ENCODE measurements at places on chromosomes 11 and 22.

DNA sequence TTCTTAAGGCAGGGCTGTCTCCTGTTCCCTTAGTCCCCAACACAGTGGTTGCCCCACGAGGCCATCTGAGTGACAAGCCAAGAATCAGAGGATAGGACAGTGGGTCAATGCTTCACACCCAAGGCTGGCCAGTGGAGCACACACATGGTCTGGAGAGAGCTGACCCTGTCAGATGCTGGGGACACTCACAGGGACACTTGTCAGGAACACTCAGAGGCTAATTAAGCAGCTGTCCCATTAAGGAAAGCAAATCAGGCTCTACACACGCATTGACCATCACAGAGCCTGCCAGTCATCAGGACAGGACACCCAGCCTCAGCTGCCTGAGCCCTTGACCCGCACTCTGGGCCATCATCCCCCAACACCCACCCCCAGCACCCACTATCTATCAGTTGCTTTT is 18.2 kb downstream of the GDPD5 start:
- peak; percentile 32 for DNase-seq

GRCh38 chr11:8206251-8207079 is 37.6 kb upstream of the RIC3 start:
- DNase-seq, result peak; percentile 91

DNA sequence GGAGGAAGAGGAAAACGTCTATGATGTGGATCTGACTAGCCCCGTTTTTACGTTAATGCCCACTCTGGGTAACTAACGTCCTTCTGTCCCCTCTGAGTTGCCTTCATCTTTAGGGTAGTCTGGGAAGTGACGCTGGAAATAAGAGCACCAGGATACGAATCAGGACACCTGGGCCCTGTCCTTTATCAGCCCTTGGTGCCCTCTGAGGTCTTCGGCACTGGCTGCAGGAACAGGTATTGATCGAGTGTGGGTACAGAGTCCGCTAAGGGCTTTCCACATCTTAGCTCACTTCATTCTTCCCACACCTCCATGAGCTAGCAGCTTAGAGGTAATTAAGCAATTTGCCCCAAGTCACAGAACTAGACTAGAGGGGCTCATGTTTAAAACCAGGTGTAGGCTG is 223.8 kb downstream of the DBX1 start:
- DNase-seq, result no peak

- no peak for DNase-seq
Observed at GRCh38 chr22:46524203-46524740, 13.1 kb downstream of the CELSR1 start.

- no peak for DNase-seq
Observed at GRCh38 chr22:32752816-32753520, 48.5 kb upstream of the TIMP3 start.

GRCh38 chr11:57072640-57073039 is 83.9 kb downstream of the OR5AK2 start:
- DNase-seq, result no peak

DNA sequence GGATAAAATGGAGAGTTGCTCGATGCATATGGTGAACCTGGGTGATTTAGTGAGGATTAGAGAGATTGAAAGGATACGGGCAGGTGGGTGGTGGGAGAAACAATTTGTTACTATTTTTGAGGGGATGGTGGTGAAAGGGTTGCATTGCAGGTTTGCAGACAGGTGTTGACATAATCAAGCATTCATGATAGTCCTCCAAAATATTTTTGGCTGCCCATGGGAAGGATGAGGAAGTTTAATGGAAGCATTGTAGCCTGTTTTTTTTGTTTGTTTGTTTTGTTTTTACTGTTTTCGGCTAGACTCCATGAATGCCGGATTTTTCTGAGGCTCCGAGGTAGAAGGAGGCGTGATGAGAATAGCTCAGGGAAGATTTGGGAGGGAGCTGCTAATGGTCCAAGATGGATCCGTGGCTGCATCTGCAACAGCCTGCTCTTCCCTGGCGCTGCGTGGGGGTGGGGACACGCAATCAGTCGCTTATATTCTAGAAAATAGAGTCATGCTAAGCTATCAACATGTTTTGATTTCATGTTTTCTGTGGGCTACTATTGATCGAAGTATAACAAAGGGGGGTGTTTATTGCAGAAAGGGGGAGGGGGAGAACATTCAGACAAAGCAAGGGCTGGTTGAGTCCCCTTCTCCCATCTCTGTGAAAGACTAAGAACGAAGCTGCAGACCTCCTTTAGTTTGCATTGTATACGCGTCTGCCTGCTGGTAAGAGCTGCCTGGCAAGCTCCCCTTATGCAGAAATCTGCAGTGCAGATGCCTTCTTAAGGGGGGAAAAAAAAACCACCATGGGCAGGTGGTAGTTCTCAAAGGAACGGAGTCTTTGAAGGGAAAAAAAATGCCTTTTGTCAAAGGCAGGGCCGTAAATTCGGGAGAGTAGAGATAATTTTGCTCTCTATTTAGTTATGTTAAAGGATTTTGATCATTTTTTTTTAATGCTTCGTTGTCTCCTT is 1.0 kb downstream of the RTN3 start:
- DNase-seq, result peak; percentile 51

DNA sequence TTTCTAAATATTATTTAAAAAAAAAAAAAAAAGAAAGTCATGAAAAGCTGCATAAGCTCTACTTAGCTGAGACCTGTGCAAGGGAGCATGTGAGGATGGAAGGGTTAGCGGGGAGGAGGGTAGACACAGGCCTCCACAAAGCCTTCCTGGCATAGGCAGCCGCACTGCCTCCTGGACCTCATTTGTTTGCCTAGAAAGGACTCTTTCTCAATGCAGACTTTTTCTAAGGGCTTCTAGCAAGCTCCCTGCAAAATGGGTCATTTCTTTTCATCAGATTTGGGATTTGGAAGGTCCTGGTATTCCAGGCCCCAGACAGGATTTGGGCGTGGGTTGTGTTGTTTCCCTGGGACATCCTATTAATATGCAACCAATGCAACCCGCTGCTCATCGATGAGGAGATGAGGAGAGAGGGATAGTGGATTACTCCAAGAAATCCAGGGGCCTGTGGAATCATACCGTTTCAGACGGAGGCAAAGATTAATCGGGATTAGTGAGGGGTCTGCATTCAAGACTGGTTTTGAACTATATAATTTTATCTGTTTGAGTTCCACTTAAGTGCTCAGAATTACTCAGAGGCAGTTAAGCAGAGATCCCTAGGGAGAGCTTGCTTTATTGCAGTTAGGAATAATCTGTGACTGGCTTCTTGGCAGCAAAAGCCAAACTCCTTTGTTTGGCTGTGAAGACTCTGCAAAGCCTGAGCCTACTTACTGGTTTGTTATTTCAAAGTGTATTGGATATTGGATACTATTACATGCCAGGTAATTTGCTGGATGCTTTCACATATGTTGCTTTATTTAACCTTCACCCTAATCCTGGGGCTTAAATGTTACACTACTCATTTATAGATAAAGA is 106.9 kb upstream of the NAV2 start:
- no peak for DNase-seq

DNA sequence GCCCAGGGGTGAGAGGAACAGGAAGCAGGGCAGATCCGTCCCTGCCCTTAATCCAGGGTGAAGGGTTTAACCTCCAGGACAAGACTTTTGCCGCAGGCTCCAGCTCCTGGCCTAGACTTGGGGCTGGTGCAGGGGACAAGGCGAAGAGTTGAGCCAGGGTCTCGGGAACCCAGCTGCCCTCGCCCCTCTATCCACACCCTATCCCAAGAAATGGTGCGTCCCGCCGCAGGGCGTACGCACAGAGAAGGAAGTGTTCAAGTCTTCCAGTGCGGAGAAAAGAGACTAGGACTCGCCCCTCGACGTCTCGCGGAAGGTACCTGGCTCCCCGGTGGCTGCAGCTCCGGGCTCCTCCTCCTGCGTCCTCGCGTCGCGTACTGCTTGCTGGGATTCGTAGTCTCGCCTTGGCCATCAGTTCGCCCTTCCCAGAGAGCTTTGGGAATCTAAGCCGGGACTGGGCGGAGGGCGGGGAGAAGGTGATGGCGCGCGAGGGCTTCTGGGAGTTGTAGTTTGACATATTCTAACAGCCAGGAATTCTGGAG is at the start of gene ZMAT5:
TSS of gene ZMAT5 (minus strand) at position 376 of the 539 bp plus-strand sequence. CDS start 18,463 bp downstream, outside the sequence.
- peak; percentile 97 for DNase-seq

- no peak for DNase-seq
Observed at GRCh38 chr22:41541484-41541883, 2.8 kb downstream of the POLR3H start.

DNA sequence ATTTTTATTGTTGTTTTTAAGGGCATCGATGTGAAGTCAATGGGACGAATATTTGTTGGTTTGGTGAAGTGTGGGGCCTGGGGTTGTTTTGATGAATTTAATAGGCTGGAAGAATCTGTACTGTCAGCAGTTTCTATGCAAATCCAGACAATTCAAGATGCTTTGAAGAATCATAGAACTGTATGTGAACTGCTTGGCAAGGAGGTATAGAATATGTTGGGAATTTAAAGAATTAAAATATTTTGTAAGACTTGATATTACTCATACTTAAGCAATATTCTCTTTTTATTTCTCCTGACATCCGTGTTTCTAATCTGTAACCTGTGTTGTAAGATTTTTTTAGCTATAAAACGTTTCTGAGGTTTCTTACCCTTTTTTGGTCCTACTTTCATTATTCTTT is 61.6 kb downstream of the DYNC2H1 start:
- DNase-seq, result no peak

GRCh38 chr11:111930472-111930871 is 6.7 kb upstream of the DIXDC1 start:
- no peak for DNase-seq

GRCh38 chr22:21681566-21682370 is 16.0 kb downstream of the PPIL2 start:
- no peak for DNase-seq

DNA sequence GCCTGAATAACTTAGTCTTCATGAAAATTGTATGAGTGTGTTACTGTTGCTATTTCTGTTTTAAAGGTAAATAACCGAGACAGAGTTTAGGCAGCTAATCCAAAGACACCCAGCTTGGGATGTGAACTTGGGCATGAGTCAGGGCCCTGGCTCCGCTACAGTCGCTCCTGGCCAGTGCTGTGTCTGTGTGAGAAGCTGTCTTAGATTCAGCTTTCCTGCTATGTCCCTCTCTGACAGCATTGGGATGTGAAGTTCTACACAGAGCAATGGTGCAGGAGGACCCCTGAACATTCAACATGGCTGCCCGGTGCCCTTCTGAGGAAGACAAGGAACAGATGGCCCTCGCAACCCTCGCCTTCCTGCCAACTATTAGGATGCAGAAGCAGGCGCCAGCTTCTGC is 49.4 kb downstream of the GALNT18 start:
- no peak for DNase-seq

GRCh38 chr22:47043835-47044721 is 281.6 kb downstream of the TBC1D22A start:
- DNase-seq, result no peak

- DNase-seq, result no peak
Observed at GRCh38 chr22:36036167-36036624, 7.6 kb upstream of the RBFOX2 start.

DNA sequence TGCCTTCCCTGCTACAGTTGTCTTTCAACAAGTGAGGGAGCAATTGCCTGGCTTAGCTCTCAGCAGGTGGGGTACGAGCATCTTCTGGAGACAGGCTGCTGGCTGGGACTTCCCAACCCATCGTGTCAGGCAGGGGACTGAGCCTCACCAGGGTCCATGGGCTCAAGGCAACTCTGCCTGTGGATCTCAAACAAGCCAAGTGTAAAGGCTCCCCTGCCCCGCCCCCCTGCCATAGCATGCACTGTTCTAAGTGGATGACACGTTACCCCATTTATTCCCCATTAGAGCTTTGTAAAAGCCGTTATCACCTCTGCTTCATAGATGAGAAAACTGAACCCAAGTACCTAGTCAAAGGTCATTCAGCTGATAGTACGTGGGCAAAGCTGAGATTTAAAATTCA is 222.9 kb downstream of the NTM start:
- no peak for DNase-seq

DNA sequence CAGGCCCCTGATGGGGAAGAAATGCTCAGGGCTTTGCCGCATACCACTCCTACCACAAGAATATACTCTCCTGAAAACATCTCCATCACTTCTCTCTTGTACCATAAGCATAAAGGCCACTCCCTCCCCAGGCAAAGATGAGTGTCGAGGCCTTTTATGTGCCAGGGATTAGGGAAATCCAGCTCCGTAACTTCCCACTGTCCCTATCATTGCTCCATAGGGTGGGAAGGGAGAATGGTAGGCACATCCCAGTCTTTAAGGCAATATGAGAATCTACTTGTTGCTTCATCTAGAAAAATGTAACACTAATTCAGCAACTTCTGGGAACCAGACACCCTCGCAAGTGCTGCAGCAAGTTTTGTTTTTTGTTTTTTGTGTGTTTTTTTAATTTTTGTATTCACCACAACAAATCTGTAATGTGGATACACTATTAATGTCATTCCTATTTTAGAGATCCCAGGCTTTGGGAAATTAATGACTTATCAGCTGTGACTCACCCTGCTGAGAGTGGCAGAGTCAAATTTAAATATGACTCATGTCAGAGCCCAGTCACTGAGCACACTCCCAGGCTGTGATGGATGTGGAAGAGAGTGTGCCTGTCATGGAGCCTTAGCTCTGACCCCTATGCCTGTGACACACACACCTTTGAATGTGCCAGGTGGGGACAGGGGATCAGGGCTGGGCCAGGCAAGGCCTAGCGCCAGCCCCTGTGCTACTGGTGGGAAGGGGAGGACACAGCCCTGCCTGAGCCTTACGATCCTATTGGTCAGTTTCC is 23.4 kb downstream of the PANX1 start:
- DNase-seq, result no peak

DNA sequence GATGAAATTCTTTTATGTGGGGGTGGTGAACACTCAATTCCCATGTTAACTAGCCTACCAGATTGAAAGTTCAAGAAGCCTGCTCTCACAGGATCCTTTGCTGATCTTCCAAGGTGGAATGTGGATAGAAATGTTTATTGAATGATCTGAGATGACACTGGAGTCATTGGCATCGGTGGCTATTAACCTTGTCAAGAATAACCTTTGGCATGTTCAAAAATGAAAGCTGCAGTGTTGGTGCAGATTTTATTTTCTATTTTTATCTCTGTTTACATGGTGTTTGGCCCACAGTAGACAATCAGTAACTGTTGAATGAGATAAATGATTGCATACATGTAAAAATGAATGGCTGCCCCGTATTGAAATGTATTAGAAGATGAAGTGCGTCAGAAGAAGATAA is 19.0 kb downstream of the MCAM start:
- DNase-seq, result no peak

- no peak for DNase-seq
Observed at GRCh38 chr22:18103527-18104269, 6.9 kb upstream of the TUBA8 start.

DNA sequence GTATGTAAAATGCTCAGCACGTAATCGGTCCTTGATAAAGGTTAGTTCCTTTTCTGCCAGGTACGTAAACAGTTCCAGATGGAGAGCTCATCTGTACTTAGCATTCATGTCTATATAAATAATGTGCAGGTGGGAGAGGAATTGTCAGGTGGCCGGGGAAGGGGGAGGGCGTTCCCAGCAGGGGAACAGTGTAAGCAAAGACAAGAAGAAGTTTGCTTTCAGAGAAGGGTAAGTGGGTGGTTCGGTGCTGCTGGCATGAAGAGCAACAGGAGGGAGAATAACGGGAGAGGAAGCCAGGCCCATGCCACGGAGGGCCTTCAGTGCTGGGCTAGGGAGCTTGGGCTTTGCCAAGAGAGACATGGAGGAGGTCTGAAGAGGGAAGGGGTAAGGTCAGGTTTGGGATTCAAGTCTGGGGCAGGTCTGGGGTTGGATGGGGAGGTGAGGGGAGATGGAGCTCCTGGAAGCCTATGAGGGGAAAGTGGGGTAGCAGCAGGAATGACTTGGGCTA is 11.4 kb upstream of the WNT11 start:
- no peak for DNase-seq

- DNase-seq, result no peak
Observed at GRCh38 chr11:73866095-73866579, 10.5 kb downstream of the COA4 start.

- no peak for DNase-seq
Observed at GRCh38 chr11:127199306-127199801, 198.8 kb upstream of the KIRREL3 start.
